ENCODE measurements at places on chromosomes 2 and 18.

GRCh38 chr2:238449909-238450417 lies 23.2 kb downstream of the ASB1 start:
- no peak for DNase-seq

DNA sequence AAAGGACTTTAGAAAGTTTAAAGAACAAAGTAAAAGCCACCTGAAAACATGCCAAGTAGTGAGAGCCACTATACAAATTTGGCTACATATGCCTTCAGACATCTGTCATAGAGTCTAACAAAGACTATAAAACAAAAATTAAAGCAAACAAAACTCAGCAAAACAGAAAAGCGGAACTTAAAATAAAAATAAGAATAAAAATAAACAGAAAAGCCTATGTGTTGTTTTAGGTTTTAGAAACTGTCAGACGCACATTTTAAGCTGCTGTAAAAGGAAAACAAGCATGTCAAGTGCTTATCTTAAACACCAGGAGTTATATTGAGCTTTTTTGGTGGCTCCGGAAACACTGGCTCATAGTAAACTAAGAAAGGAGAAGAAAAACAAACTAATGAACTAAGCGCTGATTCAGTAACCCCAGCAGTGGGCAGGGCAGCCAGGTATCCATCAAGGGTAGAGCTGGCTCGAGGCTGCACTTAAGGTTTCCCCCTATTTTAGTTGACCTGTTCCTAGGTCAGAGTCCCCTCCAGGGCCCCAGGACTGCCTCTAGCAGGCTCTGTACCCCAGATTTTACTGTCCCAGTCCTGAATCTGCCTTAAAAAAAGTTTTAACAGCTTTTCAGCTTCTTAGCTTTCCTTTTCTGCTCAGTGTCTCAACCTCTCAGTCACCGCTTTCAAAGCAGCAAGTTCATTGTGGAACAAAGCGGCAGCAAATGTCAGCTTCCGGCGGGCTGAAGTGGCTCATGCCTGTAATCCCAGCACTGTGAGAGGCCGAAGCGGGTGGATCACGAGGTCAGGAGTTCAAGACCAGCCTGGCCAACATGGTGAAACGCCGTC lies 15.4 kb upstream of the RMC1 start:
- peak; percentile 24 for DNase-seq

- no peak for DNase-seq
Measured at GRCh38 chr2:43041661-43042360, 184.6 kb downstream of the ZFP36L2 start.

- no peak for DNase-seq
Measured at GRCh38 chr2:239329972-239330572, 70.7 kb downstream of the HDAC4 start.

GRCh38 chr2:142682528-142682927 lies 194.9 kb upstream of the KYNU start:
- DNase-seq, result no peak

- no peak for DNase-seq
Measured at GRCh38 chr2:124380221-124380749, 355.2 kb downstream of the CNTNAP5 start.

GRCh38 chr2:173667415-173667814 lies 297.8 kb downstream of the SP3 start:
- no peak for DNase-seq

GRCh38 chr18:23822590-23823385 lies 133.5 kb downstream of the LAMA3 start:
- no peak for DNase-seq

- no peak for DNase-seq
Measured at GRCh38 chr2:148876595-148877402, 1.8 kb downstream of the KIF5C start.

DNA sequence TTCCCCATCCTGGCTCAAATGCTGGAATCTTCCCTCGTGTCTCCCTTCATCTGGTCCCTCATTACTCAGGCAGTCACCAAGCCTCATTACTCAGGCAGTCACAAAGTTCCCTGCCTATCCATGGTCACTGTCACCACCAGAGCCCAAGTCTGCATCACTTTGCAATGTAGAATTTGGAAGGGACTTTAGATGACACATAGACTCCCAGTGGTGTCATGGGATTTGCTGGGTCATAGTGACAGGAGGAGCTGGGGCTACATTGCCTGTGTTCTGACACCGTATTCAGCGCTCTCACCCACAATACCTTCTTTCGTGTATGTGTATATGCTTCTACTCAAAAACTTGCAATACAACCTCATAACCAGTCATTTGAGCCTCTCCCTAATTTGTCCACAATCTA lies 2.1 kb upstream of the EMILIN1 start:
- no peak for DNase-seq

DNA sequence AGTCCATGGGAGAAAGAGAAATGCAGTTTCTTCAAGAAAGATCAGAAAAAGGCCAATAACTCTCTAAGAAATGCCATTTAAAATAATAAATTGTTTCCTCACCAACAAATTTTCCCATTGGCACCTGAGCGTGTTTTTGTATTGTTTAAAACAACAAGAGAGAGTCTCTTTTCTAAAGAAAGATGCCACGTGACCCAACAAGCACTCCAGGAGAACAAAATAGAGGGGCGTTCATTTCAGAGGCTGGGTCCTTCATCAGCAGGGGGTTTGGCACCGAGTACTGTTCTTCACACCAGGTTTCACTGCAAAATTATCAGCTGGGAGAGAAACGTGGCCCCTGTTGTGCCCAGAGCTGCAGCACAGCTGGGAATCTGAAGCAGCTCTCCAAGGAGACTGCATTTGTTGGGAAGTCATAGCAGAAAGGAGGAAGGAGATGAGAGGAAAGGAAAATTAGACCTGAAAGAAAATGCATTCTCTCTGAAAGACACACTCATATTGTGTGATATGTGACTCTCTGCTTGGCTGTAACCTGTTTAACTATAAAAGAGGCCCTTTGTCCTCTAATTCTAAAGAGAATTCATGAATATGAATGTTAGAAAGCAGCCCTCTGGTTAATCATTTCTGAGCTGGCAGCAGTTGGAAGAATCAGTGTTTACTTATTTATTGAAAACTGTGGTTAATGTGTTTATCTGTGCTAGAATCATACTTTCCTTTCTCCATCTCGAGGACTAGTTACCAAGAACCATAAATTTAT lies 205.3 kb upstream of the CDH20 start:
- no peak for DNase-seq
